ENCODE measurements at places on chromosomes 4 and X.

- DNase-seq: no peak
Measured at GRCh38 chrX:104913348-104913747, 307.1 kb downstream of the TEX13A start.

DNA sequence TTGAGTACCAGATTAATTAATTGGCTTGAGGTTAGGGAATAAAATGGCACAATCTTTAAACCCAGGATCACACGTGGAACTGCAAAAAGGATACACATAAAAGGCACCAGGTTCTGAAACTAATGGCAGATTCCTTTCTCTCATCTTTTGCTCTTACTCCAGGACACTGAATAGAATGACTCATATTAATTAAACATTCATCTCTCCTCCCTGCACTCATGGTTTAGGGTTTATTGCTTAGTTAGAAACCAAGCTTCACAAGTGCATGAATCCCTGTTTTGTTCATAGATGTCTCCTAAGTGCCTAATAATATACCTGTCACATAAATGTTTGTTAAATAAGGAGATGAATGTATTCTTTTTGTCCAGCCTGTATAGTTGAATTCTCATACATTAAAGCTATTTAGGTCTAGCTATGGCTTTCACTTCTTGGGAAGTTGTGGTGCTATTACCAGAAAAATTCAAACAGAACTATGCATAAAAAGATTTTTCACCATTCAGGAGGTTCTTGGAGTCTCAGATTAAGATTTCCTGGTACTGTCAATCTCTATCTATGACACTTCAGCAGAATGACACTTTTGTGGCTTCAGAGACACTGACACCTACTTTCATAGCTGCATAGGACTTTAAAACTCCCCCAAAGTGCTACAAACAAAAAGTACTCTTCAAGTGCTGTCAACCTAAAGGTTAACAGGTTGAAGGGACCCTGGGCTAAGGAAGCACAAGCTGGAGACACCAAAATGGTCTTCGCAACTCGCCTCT lies 7.4 kb downstream of the CORIN start:
- no peak for DNase-seq

GRCh38 chr4:7165874-7166201 lies 26.5 kb upstream of the SORCS2 start:
- no peak for DNase-seq

DNA sequence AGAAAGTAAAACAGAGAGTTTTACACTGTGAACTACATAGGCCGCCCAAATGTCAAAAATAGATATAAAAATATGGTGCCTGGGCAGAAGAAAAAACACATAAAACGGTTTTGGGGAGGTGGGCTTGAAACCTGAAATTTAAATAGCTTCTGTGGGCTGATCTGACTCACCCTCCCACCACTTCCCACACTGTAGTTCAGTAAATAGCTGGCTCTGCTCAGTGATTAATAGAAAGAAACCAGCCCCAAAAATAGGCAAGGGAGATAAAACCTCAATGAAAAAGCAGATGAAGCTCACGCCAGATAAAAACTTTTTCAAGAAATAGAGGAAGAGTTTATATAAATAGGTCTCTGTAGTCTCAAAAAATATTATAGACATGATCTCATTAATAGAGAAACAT lies 13.2 kb upstream of the COX7B2 start:
- no peak for DNase-seq

- no peak for DNase-seq
Measured at GRCh38 chr4:129545599-129546278, 449.8 kb downstream of the C4orf33 start.

GRCh38 chr4:140098455-140099160 lies 55.4 kb downstream of the MAML3 start:
- DNase-seq: no peak

DNA sequence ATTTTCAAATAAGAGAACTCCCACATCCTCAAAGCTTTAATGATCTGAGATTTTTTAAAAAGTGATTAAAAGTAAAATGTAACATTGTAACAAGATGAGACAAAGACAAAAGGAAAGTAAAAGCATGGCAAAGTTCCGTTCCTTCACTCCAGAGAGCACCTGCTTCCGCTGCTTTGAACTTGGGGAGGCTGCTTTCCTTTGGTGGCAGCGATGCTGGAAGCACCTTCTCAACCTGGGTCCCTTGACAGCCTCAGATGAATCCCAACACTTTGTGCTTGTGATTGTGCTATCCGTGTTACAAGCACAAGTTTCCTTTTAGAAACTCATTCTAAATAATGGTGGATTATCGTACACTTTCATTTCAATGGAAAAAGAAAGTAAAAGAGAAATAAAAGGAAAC lies 59.7 kb downstream of the HADH start:
- DNase-seq: no peak

DNA sequence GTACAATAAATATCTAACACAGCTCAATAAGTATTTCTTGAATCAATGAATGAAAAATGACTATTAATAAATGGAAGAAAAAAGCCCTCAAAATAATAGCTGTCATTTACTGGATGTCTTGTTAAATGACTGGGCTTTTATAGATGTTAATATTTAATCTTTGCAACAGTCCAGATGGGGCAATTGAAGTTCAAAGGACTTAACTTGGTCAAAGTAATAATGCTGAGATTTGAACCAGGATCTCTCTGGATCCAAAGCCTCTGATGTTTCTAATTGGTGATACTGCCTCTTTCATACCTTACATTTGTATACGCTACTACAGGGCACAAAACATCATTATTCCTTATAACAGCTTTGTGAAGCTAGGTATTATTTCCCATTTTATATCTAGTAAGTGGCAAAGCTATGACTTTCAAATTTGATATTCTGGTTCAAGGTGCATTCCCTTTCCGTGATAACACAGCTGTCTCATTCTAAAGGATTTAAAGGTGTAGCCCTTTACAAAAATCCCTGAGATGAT lies 72.6 kb downstream of the DCK start:
- no peak for DNase-seq

GRCh38 chrX:69093960-69094871 lies 71.0 kb downstream of the PJA1 start:
- peak; percentile 39 for DNase-seq

DNA sequence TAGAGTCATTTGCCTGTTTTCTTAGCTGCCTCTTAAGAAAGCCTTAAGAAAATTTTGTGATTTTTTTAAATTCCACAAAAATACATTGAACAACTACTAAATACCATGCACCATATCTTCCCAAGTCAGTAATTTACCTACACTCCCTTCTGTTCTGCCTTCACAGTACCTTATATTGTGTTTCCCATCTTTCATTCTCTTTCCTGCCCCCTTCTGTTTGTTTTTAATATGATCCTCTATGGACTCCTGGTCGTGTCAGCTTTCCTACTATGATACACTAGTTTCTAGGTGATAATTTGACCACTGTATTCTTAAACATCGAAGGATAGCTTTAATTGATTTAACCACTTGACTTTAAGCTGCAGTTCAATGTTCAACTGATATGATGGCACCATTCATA lies 297.7 kb upstream of the HAND2 start:
- DNase-seq: no peak

GRCh38 chr4:41339812-41340809 lies 83.4 kb downstream of the UCHL1 start:
- DNase-seq: no peak

DNA sequence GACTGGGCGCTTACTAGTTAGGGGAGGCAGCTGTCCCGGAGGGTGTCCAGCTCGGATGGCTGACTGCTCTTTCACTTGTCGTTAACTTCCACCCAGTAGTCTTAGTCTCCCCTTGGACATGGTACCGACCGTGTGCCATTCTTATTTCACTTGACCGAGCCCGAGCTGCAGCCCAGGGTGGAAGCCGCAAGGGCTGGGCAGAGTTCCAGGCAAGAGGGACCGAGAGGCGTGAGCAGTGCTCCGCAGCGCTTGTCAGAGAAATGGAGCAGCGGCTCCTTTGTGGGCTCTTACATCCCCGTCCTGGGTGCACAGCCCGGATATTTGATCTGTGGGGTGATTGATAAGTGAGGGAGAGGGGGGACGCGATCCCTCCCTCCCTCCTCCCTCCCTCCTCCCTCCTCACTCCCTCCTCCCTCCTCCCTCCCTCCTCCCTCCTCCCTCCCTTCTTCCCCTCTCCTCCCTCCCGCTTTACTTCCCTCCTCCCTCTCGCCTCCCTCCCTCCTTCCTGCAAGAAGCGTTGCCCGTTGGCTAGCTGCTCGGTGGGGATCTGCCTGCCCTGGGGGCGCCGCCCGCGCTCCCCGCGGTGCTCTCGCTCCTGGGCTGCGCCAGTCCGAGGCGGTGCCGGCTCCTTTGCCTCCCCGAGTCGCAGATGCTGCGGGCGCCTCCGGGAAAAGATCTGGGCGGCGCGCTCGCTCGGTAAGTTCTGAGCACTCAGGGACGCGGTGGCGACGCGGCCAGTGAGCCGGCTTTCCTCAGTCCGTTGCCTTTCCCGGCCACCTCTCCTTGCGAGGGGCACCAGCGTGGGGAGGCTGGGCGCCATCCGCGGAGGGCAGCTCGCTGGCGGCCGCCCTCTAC lies at the start of gene SLITRK2:
Gene SLITRK2, plus strand, starts transcription at position 499 of the 855 bp plus-strand sequence. CDS start 4,597 bp downstream, outside the sequence.
- DNase-seq: peak; percentile 89

DNA sequence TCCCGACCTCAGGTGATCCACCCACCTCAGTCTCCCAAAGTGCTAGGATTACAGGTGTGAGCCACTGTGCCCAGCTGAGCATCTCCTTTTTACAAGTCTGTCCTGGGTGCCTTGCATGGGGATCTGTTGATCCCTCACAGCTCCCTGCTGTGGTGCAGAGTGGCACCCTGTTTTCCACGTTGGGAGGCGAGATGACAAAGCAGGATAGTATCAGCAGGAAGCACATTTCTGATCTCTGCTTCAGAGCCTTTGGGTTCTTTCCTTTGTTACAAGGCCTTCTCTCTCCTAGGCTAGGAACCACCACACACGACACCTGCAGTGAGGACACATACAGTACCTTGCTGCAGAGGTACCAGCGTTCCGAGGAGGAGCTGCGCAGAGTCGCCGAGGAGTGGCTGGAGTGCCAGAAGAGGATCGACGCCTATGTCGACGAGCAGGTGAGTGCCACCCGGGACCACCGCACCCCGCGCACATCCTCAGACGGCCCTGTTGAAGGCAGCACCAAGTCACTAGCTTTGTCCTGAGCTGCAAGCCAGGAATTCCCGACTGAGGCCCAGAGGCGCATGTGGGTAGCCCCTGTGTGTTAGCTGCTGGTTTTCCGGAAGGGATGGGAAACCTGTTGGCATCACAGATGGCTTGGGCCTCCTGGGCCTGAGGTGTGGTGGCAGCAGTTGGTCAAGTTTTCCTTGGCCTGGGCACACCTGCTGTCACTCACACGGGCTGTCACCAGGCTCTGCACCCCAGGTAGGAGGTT lies 109.6 kb downstream of the TNIP2 start:
- DNase-seq: peak; percentile 69

DNA sequence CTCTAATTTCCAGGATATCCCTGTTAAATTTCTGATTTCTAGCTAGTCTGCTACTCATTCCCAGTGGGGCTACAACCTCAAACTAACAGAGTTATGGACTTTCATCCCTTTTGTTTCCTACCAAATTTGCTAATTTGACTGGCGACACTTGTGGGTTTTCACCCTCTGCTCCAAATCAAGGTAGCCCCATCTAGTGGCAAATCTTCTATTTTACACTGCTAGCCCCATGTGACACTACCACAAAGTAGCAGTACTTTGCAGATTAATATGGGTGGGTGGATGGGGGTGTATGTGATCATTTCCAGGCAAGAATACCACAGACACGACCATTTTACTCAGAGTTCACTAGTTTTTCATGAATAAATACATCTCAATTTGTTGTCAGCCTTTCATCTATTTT lies 150.3 kb downstream of the MSL3 start:
- no peak for DNase-seq

- DNase-seq: no peak
Measured at GRCh38 chr4:77801260-77801608, 17.9 kb downstream of the CNOT6L start.

DNA sequence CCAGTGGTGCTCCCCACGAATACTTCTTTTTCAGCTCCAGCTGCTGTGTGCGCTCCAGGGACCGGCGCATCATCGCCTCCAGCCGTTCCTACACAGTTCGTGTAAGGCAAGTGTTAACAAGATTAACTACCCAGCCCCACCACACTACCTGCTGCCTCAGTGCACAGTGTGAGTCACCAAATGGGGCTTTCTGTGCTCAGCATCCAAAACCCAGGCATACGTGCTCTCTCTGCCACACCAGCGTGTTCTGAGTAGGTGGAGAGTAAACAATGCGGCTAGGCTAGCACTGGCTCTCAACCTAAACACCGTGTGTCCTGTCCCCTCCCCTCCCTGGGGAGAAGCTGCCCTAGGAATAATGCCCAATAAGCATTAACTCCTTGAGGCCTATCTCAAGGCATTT lies 60.0 kb downstream of the MAP7D2 start:
- no peak for DNase-seq

GRCh38 chr4:104758574-104758973 lies 263.9 kb upstream of the CXXC4 start:
- no peak for DNase-seq

DNA sequence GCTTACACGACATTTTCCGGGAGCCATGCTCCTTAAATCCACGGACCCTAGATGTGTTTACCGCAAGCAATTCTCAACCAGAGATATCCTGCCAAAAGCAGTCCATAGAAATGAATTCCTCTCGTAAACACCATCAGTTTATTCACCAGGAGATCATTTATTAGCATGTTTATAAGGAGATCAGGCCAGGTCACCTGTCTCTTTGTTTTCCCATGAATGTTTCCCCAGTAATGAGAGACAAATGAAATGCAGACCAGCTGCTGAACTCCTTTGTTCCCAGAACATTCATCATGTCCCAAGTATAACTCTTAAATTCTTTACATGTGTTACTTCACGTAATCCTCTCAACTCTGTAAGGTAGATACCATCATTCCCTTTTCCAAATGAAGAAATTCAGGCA lies 137.1 kb downstream of the DDX53 start:
- DNase-seq: no peak

Data from posterior cingulate gyrus (tissue), 11 donors.